ENCODE measurements at places on chromosomes 12 and 14.

DNA sequence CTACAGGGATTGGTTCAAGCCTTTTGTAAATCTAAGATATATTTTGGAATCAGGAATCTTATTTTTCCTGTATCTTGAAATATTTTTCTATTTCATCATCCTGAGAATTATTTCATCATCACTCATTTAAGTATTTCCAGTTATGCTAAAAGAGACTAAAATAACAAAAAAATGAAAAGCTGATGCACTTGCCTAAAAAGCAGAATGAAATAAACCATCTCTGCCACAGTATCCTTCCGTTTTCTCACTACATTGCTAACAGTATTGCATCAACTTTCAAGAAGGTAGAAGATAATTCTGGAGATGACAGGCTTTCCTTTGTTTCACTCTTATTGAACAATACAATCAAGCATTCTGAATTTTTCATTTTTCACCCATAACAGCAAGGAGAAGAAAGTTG lies 31.1 kb upstream of the EIF5 start:
- H3K27me3 ChIP-seq, result no peaks in the 10 kb centered on the region
- H3K27ac ChIP-seq, result no peak overlapping the region
- H3K36me3 ChIP-seq, result no peaks in the 10 kb centered on the region
- H3K4me1 ChIP-seq, result no peaks in the 10 kb centered on the region
- H3K4me3 ChIP-seq, result no peak overlapping the region

- no peaks in the 10 kb centered on the region for H3K4me1 ChIP-seq
- H3K36me3 ChIP-seq, result no peaks in the 10 kb centered on the region
- no peak for DNase-seq
- H3K27me3 ChIP-seq, result no peaks in the 10 kb centered on the region
- H3K4me3 ChIP-seq, result no peak overlapping the region
- no peak overlapping the region for H3K27ac ChIP-seq
Measured at GRCh38 chr14:62062645-62063044, 300.4 kb downstream of the SNAPC1 start.

GRCh38 chr14:90839024-90839888 lies 23.0 kb upstream of the TTC7B start:
- peak; percentile 43 for DNase-seq
- H3K27me3 ChIP-seq, result no peaks in the 10 kb centered on the region
- peak overlapping the region; percentile 31 for H3K4me3 ChIP-seq
- H3K4me1 ChIP-seq, result peaks cover 3% of the 10 kb centered on the region
- no peaks in the 10 kb centered on the region for H3K36me3 ChIP-seq

DNA sequence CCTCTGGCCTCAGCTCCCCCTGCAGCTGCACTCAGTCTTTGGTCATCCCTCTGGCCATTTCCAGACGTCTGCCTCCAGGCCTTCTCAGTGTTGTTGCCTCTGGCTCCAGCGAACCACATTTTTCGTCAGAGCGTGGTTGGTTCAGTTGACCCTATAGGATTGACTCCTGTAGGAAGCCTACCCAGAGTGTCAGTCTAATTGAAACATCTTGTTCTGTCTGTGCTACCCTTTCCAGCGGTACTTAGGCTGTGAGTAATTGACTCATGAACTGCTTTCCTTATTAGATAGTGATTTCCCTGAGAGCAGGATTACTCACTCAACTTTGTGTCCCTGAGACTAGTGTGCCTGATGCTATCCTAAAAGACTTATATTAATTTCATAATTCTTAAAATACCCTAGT lies 373.2 kb downstream of the ATP23 start:
- no peaks in the 10 kb centered on the region for H3K27me3 ChIP-seq
- no peaks in the 10 kb centered on the region for H3K36me3 ChIP-seq
- no peaks in the 10 kb centered on the region for H3K4me1 ChIP-seq
- no peak for DNase-seq
- no peak overlapping the region for H3K27ac ChIP-seq

- no peaks in the 10 kb centered on the region for H3K4me1 ChIP-seq
- H3K27ac ChIP-seq, result no peak overlapping the region
- no peak overlapping the region for H3K4me3 ChIP-seq
- no peaks in the 10 kb centered on the region for H3K36me3 ChIP-seq
Measured at GRCh38 chr14:21343035-21343794, 40.6 kb downstream of the SUPT16H start.

Measured in tibial nerve (tissue), 4 donors.